Naive B cell (primary cell): ENCODE measurements at places on chromosomes 7 and 10. TPM values are rescaled to one million over a fixed set of nuclear protein-coding genes. Genes with fewer than 3 reads are reported as not detected.
A peak's percentile ranks its signal among the peaks of the same experiment; 100 is the strongest.

DNA sequence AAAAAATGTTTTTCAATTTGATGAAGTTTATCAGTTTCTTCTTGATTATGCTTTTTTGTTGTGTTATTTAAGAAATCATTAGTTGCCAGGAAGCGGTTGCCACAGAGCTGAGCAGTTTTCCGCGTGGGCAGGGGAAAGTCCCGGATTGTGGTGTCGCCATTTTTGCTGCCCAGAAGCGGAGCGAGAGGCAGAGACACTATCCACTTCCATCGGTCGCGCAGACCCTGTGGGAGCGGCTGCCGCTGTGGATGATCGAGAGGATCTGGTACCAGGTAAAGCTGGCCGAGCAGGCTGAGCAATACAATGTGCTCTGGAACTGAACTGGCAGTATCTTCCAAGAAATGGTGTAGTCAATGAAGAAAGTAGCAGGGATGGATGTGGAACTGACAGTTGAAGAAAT, 119.8 kb downstream of the ZNF736 start:
- no peak for DNase-seq

DNA sequence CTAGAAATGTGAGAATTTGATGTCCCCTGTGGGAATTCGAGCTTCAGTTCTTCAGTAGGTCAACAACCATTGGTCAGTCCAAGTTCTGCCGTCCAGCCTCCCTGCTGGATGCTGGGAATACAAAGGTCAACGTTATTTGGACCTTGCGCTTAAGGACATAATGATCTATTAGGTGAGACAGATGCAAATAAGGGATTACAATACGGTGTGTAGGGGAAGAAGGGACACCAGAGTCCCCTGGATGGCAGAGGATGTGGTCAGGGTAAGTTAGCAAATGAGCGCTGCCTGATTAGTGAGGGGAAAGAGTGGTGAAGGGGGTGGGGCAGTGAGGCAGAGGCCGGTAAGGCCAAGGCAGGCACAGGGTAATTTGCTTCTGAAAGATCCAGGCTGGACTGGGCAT, 16.2 kb downstream of the CCNY start:
- DNase-seq: no peak

GRCh38 chr10:78974617-78975317, 94.0 kb upstream of the ZMIZ1 start:
- no peak for DNase-seq

- no peak for DNase-seq
Measured at GRCh38 chr7:157397036-157397720, 60.4 kb downstream of the DNAJB6 start.

DNA sequence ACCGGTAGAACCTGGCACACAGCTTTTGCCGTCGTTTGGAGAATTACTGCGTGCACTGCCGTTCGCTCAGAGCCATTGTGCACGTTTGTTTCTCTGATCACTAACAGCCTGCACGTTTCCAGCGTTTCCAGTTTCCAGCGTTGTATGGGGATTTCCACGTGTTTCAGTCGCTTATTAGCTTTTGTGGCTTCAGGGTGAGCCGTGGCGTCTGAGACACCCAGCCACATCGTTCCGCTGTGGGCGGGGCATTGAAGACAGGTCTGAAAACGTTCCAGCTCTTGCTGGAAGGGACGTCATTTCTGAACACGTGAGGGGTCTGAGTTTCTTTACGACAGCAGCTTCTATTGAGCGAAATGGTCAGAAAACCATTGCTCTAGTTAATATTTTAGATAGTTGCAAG, 164.8 kb downstream of the DNAJB6 start:
- DNase-seq: no peak

GRCh38 chr10:86506062-86506461, 15.5 kb downstream of the WAPL start:
- DNase-seq: no peak

DNA sequence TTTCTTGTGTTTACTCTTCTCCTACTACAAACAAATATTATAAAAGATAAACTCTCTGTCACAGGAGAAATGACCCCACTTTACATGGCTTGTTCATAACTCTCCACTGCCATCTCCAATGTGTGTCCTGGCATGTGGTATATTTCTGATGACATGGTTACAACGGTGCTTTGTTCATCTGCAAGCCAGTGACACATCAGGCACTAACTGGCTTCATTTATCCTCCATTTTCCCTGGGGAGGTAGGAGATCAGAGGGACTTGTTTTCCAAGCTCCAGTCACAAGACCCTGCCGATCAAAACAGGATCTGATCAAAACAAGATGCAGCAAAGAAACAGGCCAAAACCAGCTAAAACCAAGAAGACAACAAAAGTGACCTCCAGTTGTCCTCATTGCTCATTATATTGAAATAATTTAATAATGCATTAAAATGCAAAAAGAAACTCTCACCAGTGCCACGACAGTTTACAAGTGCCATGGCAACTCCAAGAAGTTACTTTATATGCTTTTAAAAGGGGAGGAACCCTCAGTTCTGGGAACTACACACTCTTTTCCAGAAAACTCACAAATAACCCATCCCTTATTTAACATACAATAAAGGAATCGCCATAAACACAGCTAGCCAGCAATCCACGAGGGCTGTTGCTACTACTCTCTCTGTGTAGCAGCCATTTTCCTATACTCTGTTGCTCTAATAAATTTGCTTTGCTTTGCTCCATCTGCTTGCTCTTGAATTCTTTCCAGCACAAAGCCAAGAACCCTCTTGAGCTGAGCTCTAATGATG, 224.2 kb downstream of the XPNPEP1 start:
- no peak for DNase-seq

DNA sequence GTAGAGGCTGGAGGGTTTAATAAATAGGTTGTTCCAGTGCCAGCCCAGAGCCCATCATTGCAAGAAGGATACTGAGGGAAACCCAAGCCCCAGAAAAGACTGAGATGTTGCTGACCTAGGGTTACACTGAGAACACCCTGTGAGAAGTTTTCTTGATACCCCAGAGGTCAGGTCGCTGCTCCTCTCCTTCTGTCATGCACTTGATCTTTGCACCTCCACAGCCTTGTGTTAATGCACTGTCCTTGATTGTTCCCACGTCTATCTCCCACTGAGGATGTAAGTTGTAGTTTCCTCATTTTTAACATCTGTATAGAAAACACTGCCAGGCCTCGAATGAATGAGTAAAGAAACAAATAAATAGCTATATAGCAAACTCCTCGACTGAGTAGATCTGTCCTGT, 195.3 kb upstream of the AHR start:
- no peak for DNase-seq

GRCh38 chr7:110861163-110861562, 229.8 kb upstream of the LRRN3 start:
- no peak for DNase-seq

- no peak for DNase-seq
Measured at GRCh38 chr7:97270280-97270679, 152.8 kb downstream of the SDHAF3 start.

- DNase-seq: no peak
Measured at GRCh38 chr7:87580636-87581035, 20.0 kb downstream of the ABCB1 start.

- DNase-seq: no peak
Measured at GRCh38 chr10:109774121-109774440, 149.2 kb downstream of the XPNPEP1 start.

DNA sequence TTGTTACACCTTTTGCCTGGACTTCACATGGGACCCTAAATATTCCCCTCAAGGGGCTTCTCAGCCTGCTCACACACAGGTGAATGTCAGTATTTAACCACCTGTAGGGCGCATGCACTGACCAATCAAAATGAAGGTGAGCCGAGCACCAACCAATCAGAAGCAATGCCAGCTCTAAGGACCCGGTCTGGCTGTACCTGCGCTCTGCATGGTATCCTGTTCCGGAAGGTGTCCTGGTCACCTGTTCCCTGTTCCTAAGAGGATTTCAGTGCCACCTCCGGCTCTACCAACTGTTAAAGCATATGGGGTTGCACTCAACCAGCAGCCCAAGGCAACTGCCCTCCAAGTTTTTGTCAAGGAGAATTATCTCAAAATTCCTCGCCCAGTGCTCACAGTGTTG, 18.4 kb upstream of the CALN1 start:
- DNase-seq: no peak

GRCh38 chr10:79079490-79080355, 11.0 kb downstream of the ZMIZ1 start:
- no peak for DNase-seq

DNA sequence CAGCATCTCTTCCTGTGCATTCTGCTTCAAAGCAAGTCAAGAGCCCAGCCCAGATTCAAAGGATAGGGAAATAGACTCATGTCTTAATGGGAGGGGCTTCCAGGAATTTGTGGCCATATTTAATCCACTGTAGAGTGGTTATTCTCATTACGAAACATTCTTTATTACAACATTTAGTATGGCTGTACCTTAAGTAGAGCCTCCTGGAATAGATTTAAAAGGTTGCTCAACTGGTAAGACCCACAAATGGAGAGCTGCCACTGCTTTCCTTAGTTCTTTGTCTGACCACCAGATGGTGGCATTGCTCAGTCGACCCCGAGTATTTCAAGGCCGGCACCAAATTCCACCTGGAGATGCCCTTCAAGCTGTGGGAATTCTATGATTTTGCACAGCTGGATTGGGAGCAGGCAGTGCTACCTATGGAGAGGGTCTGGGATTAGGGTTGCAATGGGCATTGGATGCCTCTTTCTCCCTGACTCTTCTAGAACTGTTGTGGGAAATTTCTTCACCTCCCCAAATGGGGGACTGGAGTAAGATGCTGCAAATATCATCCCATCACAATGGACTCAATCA, 102.2 kb downstream of the RBM20 start:
- DNase-seq: peak; percentile 36

- no peak for DNase-seq
Measured at GRCh38 chr10:22609251-22609650, 105.1 kb downstream of the PIP4K2A start.

DNA sequence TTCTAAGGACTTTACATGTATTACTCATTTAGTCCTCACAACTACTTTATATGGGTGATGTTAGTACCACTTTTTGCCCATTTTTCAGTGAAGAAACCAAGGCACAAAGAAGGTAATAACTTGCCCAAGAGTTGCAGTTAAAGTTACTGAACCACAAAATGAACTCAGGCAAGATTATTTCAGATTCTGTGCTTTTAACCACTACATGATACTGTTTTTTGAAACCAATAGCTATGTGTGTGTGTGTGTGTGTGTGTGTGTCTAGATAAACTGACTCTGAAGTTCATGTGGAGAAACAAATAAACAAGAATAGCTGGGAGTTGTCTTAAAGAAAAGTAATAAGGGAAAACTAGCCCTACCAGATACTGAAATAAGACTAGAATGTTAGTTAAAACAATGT, 60.8 kb upstream of the OIT3 start:
- DNase-seq: no peak

DNA sequence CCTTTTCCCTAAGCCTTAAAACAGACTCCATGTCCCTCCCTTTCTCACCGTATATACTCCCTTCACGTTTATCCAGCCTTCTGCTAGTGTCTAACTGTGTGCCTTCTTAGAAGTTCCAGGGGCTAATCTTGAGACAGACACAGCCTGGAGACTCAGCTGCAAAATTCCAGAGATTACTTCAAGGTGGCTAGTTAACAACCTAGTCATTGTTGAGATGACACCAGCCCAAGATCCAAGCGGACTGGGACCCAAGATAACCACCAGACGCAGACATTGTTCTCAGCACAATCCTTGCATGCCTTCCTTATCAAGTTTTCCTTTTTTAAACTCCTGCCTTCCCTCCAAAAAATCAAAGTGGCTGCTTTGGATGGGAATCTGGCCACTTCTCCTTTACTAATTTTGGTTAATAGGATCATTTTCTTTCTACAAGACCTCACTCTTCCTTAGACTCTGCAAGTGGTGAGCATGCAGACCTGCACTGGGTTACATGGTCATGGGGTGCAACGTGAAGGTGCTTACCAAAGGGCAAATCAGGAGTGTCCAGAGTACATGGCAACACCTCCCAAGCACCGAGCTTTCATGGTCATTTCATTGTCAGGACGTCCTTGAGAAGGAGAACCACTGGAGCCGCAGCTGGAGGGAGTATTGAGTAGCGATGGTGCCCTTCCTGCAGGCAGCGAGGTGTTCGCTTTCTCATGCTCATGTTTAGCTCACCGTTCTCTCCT, 69.7 kb downstream of the ANLN start:
- DNase-seq: no peak

GRCh38 chr7:130593033-130593432, 75.5 kb downstream of the COPG2 start:
- no peak for DNase-seq

DNA sequence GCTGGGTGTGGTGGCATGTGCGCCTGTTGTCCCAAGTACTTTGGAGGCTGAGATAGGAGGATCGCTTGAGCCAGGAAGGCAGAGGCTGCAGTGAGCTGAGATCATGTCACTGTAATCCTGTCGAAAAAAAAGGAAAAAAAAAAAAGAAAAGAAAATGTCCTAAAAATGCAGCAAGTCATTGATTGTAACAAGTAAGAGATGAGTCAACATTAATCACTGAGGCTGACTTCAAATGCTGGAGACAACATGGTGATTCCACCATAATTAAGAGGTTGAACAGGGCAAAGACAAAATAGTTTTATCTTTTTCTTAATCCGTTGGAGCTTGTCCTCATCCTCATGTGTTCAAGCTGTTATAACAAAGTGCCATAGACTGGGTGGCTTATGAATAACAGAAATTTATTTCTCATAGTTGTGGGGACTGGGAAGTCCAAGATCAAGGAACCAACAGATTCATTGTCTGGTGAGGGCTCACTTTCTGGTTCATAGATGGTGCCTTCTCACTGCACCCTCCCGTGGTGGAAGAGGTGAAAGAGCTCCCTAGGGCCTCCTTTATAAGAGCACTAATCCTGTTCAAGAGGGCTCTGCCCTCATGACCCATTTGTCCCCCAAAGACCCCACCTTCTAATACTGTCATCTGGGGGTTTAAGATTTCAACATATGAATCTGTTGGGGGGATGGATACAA, 60.3 kb downstream of the TBXAS1 start:
- DNase-seq: no peak

GRCh38 chr10:110076559-110077318, 69.0 kb downstream of the ADD3 start:
- no peak for DNase-seq

Gene CHAT
- polyA plus RNA-seq: not detected

Gene CYP3A4
- polyA plus RNA-seq: not detected

Gene HHEX
- 150 TPM for polyA plus RNA-seq

Gene EGR2
- 4.0 TPM for polyA plus RNA-seq

Gene NUB1
- polyA plus RNA-seq: 89.7 TPM

Gene SRRM3
- polyA plus RNA-seq: not detected

Gene C10orf67
- not detected for polyA plus RNA-seq

Gene ASZ1
- polyA plus RNA-seq: not detected

Gene COBL
- not detected for polyA plus RNA-seq

Gene HOXA11
- polyA plus RNA-seq: not detected

Gene MOGAT3
- polyA plus RNA-seq: not detected

Gene SLC39A12
- not detected for polyA plus RNA-seq
